ENCODE measurements at places on chromosomes 11 and 22. TPM values are rescaled to one million over a fixed set of nuclear protein-coding genes. Genes with fewer than 3 reads are reported as not detected.

Gene CHKB
- total RNA-seq: 57.7 TPM

Gene CCT8L2
- not detected for total RNA-seq

Gene MISFA
- 3.6 TPM for total RNA-seq

Gene KRTAP5-7
- total RNA-seq: not detected

Gene RTN4R
- 1.2 TPM for total RNA-seq
